ENCODE measurements at places on chromosomes 6 and 20.
A peak's percentile ranks its signal among the peaks of the same experiment; 100 is the strongest.

DNA sequence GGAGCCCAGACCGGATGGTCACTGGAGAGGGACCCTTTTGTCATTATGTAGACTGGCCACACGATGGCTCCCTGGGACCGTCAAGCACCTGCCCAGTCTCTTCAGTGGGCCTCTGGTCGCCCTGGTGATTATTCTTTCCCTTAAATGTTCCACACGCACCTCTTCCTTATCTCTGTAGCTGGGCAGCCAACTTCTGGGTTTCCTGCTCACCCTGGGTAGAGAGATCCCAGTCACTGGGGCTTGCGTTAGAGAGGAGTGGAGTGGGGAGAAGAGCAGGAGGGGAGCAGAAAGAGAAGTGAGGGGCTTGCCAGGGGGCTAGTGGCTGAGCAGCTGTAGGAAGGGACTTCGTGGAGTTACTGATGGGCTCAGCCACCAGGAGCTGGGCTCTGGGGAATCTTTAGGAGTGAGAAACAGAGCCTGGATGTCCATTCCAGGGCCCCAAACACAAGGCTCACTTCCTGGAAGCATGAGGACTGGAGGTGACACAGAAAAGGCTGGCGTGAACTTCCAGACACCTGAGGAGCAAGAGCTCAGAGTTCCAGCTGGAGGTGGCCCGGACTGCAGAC, 150.1 kb downstream of the DHX35 start:
- DNase-seq, result no peak

GRCh38 chr6:146581968-146582367, 16.8 kb upstream of the ADGB start:
- no peak for DNase-seq

DNA sequence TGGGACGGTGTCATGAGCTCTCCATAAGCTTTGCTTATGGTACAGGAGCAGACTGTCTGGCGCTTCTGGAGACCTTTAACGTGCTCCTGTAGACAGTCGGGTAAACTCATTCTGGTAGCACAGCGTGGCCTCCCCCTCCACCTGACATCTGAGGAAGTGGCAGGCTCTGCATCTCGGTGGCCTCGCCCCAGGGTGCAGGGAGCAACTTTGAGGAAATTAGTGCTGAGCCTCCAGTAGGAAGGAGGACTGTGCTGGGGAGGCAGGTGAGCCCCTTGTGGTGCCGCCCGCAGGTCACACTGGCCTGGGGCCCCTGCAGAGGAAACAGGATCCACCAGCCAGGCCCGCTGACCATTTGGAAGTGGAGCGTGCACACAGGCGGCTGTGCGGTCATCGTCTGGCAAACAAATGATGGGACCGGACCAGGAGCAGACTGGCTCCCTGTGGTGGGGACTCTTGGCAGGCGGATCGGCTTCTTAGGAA, 57.9 kb downstream of the SYNJ2 start:
- peak; percentile 81 for DNase-seq

DNA sequence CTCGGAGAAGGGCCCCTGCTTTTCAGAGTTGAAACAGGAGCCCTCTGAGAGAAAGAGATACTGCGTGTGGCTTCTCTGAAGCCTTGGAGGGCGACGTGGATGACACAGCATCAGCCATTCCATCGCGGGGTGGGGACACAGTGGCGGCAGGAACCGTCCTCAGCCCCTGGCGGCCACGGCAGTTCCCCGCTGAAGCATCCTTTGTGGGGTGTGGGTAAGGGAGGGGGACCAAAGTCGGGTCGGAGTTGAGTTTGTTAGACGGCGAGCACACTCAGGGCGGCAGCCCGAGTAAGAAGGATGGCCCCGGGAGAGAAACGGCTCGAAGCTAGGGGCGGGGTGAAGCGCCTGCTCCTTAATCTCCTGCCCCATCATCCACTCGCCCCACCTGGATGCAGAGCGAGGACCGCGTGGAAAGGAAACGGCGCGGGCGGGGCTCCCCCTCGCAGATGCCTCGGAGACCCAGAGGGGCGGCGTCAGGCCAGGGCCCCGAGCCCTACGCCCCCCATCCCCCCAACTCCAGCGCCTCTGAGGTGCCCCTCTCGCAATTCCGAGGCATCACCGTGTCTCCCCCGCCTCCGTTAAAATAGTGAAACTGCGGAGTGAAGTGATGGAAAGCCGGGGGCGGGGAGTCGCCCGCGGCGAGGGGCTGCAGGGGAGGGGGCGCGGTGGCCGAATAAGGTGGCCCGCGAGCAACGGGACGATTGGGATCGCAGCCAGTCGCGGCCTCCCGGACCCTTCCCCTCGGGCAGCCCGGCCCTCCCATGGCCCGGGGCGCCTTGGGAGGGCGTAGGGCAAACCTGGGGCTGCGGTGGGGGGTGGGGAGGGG, 796 bp upstream of the RREB1 start:
- no peak for DNase-seq

GRCh38 chr6:170212956-170213636, 77.8 kb downstream of the DLL1 start:
- peak; percentile 65 for DNase-seq

- peak; percentile 81 for DNase-seq
Observed at GRCh38 chr20:17625246-17626051, 55.6 kb downstream of the DSTN start.

- DNase-seq, result no peak
Observed at GRCh38 chr20:42441864-42442331, 747.8 kb downstream of the PTPRT start.

DNA sequence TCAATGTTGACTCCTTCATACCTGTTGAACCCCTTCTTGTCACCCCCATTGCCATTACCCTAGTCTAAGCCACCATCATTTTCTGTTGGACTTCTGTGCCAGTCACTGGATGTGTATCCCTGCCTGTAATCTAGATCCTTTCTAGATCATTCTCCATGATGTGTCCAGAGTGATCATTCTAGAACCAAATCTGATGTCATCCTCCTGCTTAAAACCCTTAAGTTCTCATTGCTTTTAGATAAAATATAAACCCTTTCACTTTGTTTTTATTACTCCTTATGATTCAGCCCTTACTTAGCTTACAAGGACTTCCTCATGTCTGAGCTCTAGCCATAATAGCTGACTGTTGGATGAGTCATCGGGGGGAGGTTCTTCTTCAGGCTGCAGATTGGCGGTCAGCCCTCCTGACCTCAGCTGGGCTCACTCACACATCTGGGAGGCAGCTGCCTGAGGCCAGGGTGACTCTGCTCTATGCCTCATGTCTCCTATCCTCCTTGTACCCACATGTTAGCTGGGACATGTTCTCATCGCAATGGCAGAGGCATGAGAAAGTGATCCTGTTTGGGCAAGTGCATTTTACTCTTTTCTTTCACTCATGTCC, 287.6 kb downstream of the ESR1 start:
- no peak for DNase-seq

DNA sequence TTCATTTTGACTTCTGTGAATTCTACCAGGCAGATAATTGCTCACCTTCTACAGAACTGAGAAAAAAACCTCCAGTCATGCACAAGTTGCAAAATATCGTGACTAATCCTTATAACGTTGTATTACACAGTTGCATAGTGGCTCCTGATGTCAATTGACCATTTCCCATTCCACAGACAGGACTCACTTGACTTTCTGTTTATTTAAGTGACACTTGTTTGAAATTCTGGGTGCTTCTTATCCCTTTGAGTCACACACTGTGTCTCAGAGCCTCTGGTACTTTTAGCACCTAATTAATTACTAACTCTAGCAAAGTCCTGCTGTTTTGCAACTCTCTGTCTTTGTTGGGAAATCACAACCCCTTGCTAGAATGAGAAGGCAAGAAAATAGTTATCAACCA, 16.2 kb upstream of the RSPO3 start:
- no peak for DNase-seq

GRCh38 chr6:130162421-130162820, 60.3 kb downstream of the SAMD3 start:
- no peak for DNase-seq

GRCh38 chr6:132063738-132064137, 112.6 kb upstream of the CCN2 start:
- DNase-seq, result no peak

DNA sequence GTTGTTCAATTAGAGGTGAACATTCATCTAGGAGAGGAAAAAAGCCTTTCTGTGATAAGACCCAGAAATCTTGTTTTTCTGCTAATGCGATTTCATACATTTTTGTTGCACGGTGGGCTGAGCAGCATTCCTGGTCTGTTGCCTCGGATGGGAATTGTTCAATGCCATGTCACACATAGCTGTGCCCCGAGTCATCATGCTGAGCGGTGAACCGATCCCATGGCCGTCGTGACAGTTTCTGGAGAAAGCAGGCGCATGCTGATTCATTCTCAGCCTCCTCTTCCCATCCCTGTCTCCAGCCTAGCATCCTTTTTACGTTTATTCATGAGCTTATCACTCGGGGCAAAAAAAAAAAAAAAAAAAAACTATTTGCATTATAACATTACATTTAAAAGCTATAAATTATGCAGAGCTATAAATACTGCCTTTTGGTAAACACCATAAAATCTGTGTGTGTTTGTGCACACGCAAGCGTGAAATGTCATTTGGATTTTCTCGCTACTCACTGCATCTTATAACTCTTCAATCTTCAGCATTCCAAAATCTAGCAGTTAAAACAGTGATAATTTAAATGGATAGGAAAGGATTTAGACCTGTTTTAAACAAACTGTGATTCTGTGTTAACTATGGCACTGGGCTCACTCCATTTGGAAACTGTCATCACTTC, 58.9 kb upstream of the IFNGR1 start:
- no peak for DNase-seq

- no peak for DNase-seq
Observed at GRCh38 chr20:25437153-25437581, 29.7 kb downstream of the GINS1 start.

- DNase-seq, result no peak
Observed at GRCh38 chr6:136470044-136470443, 80.2 kb downstream of the MAP7 start.

- DNase-seq, result no peak
Observed at GRCh38 chr6:24154121-24154520, 28.1 kb downstream of the NRSN1 start.

DNA sequence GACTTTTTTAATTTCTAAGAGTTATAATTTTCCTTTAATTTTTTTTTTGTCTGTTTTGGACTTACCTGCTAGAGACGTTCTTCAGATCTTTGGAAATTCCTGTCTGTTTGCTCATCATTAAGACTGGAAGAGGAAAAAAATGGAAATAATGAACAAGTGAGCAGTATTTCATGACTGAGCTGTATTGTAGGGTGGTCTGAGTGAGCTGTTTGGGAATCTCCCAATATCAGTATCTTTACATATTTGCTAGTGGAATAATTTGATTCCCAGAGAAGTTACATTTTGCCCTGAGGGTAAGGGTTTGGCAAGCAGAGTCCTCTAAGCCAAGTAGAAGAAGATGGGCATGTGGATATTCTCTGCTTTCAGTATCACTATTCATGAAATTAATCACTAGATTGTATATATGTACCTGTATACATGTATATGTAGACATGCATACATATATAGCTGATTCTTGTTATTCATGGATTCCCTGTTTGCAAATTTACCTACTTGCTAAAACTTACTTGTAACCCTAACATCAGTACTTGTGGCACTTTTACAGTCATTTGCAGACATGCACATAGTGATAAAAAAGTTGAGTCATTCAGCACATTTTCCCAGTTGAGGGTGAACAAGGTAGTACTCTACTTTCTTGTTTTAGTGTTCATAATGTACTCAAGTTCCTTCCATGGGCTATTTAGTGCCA, 13.5 kb downstream of the ZC2HC1B start:
- no peak for DNase-seq

- no peak for DNase-seq
Observed at GRCh38 chr6:29964887-29965562, 22.7 kb downstream of the HLA-A start.

- DNase-seq, result no peak
Observed at GRCh38 chr6:99252421-99252820, 97.1 kb downstream of the FAXC start.

DNA sequence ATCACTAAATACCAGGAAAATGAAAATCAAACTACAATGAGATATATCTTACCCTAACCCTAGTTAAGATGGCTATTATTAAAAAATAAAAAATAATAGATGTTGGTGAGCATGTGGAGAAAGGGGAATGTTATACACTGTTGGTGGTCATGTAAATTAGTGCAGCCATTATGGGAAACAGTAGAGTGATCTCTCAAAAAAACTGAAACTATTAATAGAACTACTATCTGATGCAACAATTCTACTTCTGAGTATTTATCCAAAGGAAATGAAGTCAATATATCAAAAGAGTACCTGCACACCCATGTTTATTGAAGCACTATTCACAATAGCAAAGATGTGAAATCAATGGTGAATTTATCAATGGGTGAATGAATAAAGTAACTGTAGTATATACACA, 48.6 kb downstream of the HLA-A start:
- DNase-seq, result no peak

- no peak for DNase-seq
Observed at GRCh38 chr6:114421199-114421598, 78.4 kb upstream of the HS3ST5 start.

GRCh38 chr6:128597004-128597403, 76.6 kb upstream of the PTPRK start:
- no peak for DNase-seq

DNA sequence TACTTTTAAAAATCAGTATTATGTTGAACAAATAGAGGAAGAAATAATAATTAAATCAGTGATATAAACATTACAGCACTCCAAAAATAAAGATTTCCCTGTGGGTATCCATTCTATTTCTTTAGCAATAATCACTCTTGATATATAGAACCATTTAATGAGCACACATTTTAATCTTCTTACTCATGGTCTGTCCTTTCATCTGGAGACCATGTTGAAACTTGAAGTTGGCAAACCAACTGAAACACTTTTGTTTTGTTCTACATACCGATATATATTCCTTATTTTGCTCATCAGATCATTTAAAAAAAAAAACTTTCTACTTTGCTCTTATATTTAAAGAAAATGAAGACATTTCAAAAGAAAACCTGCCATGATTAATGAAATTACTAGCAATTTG, 13.4 kb downstream of the C6orf58 start:
- no peak for DNase-seq

- no peak for DNase-seq
Observed at GRCh38 chr6:71444222-71444621, 155.6 kb downstream of the OGFRL1 start.

DNA sequence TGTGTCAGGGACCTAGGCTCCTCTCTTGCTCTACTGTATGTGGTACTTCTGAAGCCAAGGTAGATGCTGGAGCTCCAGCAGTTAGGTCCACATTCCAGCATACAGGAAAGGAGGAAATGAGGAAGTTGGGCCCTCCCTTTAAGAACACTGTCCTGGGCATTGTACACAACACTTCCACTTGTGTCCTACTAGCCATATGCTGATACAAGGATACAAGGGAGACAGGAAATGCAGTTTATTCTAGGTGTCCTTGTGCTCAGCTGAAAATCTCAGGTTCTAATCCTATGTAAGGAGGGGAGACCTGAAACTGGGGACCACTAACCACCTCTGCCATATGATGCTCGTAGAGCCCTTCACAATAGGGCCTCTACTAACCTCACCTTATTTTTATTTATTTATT, 4.2 kb downstream of the TRIB3 start:
- no peak for DNase-seq

Data from mesenteric fat pad (tissue), 1 donor.